CD4-positive, alpha-beta T cell treated with Interleukin-15 for 4 hours (primary cell): ENCODE measurements at places on chromosomes 3 and 15.

GRCh38 chr3:12107071-12107713 lies 51.5 kb downstream of the TIMP4 start:
- DNase-seq = no peak

GRCh38 chr3:52217409-52217805 lies 8.0 kb downstream of the TLR9 start:
- DNase-seq = peak; percentile 39

DNA sequence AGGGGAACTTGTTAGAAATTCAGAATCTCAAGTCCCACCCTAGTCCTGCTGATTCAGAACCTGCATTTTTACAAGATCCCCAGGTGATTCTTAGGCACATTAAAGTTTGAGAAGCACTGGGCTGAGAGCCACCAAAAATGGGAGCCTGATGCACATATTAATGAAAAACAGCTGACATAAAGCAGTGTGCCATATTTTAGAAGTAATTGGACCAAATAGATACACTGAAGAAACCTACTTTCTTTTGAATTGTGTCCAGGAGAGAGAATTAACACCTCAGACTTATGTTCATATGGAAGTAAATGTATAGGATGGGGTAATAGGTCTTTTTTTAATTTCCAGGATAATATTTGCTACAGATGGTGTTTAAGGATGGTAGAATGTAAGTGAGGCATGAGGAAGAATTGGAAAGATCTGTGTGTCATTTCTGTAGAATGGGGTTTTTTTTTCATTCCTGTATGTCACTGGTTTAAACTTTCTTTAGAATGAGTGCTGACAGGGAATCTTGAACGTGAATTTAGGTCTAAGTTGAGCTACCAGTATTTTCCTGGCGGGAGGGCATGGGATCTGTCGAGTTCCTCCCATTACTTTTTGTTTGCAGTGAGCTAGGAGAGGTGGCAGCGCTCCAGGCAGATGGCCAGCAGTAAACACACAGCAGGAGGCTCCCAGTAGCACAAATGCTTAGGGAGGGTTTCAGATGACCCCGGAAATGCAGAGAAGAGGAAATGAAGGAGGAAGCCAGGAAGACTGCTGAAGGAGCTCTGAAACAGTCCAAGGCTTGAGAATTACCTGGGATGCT lies 185.6 kb downstream of the PLCL2 start:
- DNase-seq = no peak

GRCh38 chr3:152671446-152672319 lies 163.2 kb upstream of the P2RY1 start:
- no peak for DNase-seq
